ENCODE measurements at places on chromosomes 7 and 10.

- DNase-seq: no peak
These were observed 15.4 kb downstream of the SEC24C start for GRCh38 chr10:73759512-73760115.

DNA sequence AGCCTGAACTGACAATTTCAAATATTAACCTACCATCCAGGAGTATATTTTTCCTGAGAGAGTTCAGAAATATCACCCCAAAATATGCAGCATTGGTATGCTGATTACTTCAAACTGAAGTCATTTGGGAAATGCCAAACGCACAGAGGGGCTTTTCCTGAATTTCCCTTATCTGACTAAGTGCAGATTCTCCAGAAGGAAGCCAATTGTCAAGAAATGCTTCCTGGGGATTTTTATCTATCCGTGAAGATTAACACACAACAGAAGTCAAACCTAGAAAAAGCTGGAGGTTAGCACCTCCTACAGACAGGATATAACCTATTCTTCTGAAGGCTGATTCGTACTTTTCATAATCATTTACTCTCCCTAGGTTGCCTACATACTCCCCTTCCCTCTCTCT, 91.0 kb downstream of the AKR1D1 start:
- DNase-seq: peak; percentile 12

- DNase-seq: no peak
These were observed 22.4 kb upstream of the AHR start for GRCh38 chr7:17275749-17276671.

- DNase-seq: no peak
These were observed 671 bp upstream of the CHST3 start for GRCh38 chr10:71963351-71964097.

DNA sequence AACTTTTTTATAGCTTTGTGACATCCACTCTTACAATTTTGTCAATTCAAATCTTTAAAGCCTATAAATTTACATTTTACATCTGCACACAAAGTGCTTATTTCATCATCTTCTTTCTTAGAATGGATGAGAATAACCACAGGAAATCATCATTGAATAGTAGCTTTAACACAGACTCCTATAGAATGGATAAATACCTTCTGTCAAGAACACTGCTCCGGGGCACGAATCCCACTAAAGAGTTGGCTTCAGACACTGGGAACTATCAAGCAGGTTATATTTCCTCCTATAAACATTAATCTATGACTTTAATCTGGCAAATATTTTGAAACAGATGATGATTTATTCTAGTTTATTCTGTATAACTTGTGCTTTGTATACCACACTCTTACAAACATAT, 269.7 kb upstream of the TPK1 start:
- peak; percentile 78 for DNase-seq

GRCh38 chr10:101575091-101575490, 13.0 kb downstream of the POLL start:
- no peak for DNase-seq

DNA sequence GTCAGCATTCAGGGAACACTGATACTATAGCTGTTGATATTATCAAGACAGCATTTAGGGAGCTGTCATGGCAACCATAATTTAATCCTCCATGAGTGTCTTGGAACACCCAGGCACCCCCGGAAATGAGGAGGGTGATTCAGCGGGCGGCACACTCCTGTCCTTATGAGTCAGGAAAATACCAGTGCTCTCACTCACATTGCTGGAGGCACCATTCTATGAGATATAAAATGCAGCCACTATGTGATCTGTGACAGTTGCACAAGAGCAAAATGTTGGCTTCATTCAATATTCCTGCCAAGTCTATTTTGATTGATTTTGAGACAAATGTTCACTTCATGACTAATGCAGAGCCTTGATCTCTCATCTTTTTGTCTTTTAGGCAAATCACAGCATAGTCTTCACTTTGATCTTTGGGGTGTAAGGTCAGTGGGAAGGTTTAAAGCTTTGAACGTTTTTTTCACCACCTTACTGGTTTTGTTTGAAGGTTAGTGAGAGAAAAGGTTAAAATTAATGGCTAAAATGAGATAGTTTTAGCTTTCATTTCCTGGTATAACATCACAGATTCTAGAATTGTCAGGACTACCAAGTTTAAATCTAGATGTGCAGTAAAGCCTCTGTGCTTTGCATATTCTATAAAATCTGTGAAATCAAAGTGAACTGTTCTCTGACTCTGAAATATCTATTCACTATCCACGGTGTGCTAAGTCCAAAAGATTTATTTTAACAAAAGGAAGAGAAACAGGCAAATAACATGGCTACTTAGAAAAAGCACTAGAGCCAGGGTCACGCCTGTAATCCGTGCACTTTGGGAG, 12.4 kb upstream of the ARHGAP12 start:
- DNase-seq: peak; percentile 50

- no peak for DNase-seq
These were observed 143.8 kb downstream of the TES start for GRCh38 chr7:116354171-116354545.

- no peak for DNase-seq
These were observed 10.7 kb downstream of the PEX1 start for GRCh38 chr7:92517631-92518030.

- DNase-seq: no peak
These were observed 495 bp downstream of the EIF3B start for GRCh38 chr7:2354939-2355704.

DNA sequence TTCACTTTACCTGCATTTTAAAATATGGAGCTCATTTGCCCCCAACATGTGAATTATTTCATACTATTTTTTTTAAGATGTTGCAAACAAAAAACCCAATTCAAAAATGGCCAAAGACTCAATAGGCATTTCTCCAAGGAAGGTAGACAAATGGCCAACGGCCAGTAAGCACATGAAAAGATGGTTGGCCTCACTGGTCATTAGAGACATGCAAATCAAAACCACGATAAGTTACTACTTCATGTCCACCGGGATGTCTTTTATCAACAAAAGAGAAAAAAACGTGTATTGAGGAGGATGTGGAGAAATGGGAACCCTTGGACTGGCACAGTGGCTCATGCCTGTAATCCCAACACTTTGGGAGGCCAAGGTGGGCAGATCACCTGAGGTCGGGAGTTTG, 3.4 kb upstream of the CTBP2 start:
- no peak for DNase-seq

GRCh38 chr7:70599446-70600190, 532.3 kb upstream of the GALNT17 start:
- DNase-seq: no peak

- no peak for DNase-seq
These were observed 39.6 kb downstream of the ENTPD1 start for GRCh38 chr10:95795602-95796001.

DNA sequence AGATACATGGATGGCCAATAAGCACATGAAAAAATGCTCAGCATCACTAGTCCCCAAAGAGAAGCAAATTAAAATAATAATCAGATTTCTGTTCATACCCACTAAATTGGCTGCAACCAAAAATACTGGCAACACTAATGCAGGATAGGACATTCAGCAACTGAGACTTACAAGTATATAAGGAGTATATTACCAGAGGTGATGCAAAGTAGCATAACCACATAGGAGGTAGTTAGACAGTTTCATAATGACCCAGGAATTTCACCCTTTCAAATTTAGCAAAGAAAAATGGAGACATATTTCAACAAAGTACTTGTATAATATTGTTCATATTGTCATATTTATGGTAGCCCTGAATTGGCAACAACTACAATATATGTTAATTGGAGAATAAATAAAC, 727.8 kb downstream of the GRID1 start:
- DNase-seq: no peak

- DNase-seq: no peak
These were observed 99.1 kb downstream of the SND1 start for GRCh38 chr7:127751062-127751461.

GRCh38 chr10:48603421-48604038, 1.3 kb downstream of the ARHGAP22 start:
- DNase-seq: no peak

DNA sequence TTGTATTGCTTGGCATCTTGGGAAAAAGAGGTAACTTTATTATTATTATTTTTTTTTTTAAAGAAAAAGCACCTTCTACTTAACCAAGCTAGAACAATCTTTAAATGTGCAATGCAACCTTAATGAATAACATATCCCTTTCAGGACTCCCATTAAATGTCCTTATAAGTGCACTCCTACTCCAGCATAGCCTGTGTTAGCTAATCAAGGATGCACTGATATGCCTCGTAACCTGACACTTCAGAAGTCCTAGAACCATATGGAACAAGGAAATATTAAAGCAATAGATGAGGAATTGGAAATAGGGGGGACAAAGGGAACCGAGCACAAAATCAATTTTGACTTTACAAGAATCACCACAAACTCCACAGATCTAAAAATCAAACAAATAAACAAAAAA, 522.4 kb downstream of the PARD3 start:
- no peak for DNase-seq

GRCh38 chr7:39509912-39510311, 56.3 kb upstream of the YAE1 start:
- DNase-seq: no peak

GRCh38 chr7:47948141-47948790, at the start of gene PKD1L1:
Gene PKD1L1, minus strand, starts transcription at chr7:47948466. Its CDS starts 26 bp downstream, at chr7:47948440.
- DNase-seq: no peak

DNA sequence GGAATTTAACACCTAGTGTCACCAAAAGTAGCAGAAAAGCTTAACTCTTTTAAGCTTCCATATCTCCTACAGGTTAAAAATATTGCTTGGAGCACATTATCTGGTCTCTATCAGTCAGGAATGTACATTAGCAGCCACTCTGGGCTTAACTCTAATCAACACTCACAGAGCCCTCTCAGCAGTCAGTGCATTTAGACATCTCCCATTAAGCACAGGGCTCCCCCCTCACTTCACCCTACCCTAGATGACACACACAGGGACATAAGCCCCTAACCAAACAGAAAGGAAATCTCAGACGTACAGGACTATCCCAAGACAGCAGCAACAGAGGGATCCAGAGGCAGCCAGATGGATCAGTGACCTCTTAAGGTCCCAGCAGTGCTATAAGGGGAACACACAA, 26.4 kb downstream of the FBXW4 start:
- DNase-seq: no peak

GRCh38 chr7:85000735-85001350, 186.0 kb downstream of the SEMA3D start:
- no peak for DNase-seq

DNA sequence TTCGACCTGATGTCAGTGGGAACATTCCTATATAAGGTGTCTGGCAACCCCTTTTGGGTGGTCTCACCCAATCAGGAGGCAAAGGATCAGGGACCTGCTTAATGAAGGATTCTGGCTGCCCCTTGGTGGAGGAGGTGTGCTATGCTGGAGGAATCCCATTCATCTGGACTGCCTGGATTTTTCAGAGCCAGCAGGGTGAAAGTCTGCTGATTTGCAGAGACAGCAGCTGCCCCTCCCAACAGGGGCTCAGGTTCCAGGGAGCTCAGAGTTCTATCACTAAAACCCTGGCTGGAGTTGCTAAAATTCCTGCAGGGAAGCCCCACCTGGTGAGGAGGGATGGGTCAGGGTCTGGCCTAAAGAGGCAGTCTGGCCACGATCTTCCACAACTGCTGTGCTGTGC, 398.5 kb upstream of the CNTNAP2 start:
- DNase-seq: no peak

DNA sequence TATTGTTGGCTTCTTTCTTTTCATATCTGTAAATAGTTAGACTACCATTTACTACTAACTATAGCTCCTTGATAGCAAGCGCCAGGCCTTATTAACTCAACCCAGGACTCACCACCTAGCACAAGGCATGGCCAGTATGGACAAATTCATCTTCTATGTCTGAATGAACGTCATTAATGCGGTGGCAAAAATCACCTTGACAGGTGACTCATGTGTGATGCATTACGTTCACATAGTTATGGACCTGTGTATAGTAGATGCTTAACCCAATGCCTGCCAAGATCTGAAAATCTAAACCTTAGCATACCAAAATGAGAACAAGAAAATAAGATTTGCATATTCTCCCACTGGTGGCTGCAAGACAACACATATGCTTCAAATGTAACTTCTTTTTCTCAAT, 300.8 kb downstream of the PARD3 start:
- no peak for DNase-seq

GRCh38 chr7:151769188-151769821, 107.6 kb downstream of the PRKAG2 start:
- DNase-seq: no peak

DNA sequence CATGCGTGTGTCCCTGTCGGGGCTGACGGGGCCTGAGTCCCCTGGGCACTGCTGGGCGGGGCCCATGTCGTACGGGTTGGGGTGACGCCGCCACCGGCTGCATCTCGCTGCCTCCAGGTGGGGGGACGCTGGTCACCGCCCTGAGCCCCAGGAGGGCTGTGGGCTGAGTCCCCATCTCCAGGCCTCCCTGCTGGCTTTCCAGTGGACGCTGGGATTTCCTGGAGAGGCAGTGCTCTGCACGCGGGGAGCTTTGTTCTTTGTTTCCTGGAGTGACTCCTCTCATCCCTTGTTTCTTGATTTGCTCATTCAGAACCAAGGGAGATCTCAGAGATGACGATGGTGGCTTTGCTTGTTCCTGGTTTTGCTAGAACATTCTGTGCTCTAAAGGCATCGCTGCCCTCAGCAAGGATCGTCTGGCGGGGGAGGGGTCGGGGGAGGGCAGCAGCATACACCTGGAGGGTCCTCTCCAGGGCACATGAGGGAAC, 21.0 kb downstream of the PWWP2B start:
- no peak for DNase-seq

DNA sequence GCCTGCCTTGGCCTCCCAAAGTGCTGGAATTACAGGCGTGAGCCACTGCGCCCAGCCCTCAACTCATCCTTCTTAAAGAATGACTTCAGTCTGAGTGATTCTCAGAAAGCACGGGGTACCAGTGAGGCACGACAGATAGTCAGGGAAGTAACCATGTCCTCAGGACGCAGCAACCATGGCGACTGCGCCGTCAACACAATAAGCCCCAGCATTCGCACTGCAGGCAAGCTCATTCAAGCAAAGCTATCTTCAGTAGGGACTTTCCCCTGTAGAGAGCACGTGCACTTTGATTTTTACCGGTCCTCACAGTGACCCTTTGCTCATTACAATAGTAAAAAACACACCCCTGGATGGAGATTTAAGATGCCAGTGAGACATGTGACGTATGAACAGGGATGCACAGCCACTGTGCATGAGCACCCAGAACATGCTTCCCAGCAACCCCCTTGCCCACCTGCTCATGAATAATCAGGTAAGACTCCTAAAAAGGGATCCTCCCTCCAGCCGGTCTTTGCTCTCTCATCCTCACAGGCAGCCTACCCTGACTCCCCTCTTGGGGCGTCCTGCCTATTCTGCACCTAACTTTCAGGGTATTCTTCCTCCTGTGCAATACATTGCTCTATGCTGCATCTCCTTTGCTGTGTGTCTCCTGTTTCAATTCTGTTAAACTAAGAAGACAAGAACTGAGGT, 9.1 kb downstream of the WDR86 start:
- DNase-seq: no peak

GRCh38 chr7:44395067-44395466, 69.7 kb upstream of the CAMK2B start:
- DNase-seq: no peak

- DNase-seq: no peak
These were observed 157.3 kb downstream of the NOC3L start for GRCh38 chr10:94205396-94205831.

GRCh38 chr10:70588255-70588654, 14.3 kb downstream of the PRF1 start:
- no peak for DNase-seq

- DNase-seq: no peak
These were observed 38.3 kb upstream of the PRLHR start for GRCh38 chr10:118633786-118634185.
